Right kidney (tissue), 9 donors: ENCODE measurements at places on chromosomes 2 and 18.

GRCh38 chr2:111659361-111660333 lies 224.3 kb downstream of the ANAPC1 start:
- DNase-seq = peak; percentile 61

DNA sequence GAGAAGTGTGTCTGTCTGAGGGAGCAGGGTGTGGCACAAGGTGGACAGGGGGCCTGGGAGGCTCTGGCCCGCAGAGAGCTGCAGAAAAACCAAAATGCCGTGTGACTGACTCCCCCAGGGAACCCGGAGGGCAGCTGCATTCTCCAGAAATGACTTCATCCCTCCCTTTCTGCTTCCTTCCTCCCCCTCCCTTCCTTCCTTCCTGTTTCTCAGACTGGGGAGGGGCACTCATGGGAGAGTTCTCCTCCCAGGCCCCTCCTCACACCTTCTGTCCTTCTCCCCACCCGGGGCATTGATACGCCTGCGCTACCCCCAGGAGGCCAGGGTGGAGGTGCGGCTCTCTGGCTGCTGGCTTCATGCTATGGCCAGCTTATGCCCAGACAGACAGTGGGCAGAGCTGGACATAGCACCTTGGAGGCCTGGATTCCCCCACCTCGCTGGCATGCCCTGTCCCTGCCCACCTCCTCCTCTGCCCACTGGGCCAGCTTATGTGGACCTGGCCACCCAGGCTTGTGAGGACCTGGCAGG lies 8.2 kb upstream of the GPR17 start:
- DNase-seq = peak; percentile 52

GRCh38 chr2:111168528-111169239 lies 48.0 kb downstream of the BCL2L11 start:
- DNase-seq = no peak

- no peak for DNase-seq
These were observed 66.3 kb downstream of the POLR1A start for GRCh38 chr2:86039178-86039962.

- DNase-seq = no peak
These were observed 201.7 kb upstream of the STON1 start for GRCh38 chr2:48328159-48328809.

- no peak for DNase-seq
These were observed 32.1 kb upstream of the RHOB start for GRCh38 chr2:20414806-20415205.

DNA sequence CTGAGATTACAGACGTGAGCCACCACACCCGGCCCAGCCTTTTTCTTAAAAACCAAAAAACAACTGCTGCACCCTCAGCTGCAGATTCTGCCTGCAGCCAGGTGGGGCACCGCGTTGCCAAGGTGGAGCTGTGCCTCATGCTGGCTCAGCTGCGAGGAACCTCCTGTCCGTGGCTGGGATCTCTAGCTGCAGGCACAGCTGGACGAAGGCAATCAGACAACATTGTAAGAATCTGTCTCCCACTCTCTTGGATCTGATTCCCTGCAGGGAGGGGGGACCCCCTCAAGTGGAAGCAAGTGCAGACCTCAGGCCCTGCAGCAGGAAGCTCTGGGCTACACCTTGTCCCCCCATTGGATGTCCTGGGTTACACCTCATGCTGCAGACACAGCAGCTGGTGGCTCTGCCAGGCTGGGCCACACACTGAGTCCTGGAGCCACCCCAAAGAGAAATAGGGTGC lies 24.1 kb downstream of the CIDEA start:
- no peak for DNase-seq

DNA sequence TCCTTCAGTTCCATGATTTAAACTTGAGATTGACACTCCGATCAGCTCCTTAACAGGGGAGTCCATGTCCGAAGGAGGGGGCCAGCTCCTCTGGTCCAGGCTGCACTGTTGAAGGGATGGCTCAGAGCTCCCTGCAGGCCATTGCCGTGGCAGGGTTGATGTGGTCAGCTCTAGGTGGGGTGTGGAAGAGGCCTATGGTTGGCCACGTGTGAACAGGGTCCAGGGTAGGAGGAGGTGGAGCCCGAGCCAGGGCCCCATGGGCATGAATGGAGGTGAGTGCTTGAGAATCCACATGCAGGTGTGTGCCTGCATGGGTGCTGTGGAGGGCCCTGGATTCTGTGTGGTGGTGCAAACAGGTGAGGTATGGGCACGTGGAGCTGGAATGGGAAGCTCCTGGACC lies 1.1 kb downstream of the SPEG start:
- no peak for DNase-seq

- no peak for DNase-seq
These were observed 58.3 kb upstream of the BCL2L11 start for GRCh38 chr2:111062417-111062816.

GRCh38 chr18:3665780-3666525 lies 216.0 kb downstream of the TGIF1 start:
- peak; percentile 81 for DNase-seq
